T-helper 1 cell (primary cell): ENCODE measurements at places on chromosomes 5 and 9.

- DNase-seq: no peak
Measured at GRCh38 chr5:1488882-1489680, 34.7 kb downstream of the LPCAT1 start.

DNA sequence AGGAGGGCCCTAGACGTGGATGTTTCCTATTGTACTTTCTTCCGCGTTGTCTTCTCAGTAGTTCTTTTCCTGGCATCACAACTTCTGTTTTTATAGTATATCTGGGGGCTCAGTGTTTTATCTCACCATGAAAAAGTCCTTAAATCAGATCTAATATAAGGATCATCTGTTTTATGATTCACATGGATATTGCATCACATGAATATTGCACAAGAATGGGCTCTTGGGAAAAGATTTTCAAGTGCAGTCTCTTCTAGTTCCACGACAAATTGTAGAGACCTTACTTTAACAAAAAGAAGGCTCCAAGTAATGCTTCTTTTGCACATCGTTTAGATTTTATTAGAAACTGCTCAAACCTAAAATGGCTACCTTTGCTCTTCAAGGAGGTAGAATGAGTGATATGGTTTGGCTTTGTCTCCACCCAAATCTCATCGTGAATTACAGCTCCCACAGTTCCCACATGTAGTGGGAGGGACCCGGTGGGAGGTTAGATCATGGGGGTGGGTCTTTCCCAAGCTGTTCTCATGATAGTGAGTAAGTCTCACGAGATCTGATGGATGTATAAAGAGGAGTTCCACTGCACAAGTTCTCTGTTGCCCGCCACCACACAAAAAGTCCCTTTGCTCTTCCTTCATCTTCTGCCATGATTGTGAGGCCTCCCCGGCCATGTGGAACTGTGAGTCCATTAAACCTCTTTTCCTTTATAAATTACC, 53.7 kb upstream of the FAM120A start:
- no peak for DNase-seq

DNA sequence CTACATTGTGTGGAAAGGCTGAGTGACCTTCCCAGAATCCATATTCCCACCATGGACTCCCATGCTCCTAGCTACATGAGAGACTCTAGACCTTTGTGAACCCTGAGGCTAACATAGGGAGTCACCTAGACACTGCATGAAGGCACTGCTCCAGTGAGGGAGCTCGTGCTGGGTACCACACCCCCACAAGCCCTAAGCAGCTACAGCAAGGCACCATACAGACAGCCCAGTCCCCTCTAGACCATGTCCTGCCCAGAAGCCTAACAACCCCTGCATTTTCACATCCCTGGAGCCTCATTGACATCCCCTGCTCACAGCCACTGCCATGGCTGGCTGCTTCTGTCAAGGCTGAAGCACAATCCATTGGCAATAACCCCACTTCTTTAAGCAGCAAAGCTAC, 176.5 kb upstream of the CTNND2 start:
- no peak for DNase-seq

DNA sequence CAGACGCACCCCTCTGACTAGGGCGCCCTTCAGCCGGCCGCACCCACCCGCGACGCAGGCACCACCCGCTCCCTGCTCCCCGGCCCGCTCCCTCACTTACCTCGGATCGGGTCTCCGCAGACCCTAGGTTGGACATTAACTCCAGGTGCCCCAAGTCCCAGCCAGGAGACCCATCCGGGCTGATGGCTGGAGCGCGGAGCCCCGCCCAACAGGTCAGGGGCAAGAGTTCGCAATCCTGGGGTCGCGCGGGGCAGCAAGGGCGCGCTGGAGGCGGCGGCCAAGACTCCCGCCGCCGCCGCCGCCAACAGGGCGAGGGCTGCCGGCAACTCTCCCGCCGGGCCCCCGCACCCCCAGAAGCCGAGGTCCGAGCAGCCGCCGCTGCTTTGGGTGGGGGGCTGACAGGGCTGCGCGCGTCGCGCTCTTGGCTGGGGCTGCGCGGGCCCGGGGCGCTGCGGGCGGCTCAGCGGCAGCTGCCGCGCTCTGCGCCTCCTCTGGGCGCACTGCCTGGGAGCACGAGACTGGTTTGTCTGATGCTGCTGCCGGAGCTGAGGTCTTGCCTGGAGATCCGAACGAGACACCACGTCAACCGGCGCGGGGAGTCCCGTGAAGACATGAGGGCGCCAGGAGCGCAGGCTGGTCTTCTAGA, at the start of gene GDNF:
TSS of gene GDNF (minus strand) at position 635 of the 646 bp plus-strand sequence. CDS start 5,245 bp downstream, outside the sequence.
- no peak for DNase-seq

DNA sequence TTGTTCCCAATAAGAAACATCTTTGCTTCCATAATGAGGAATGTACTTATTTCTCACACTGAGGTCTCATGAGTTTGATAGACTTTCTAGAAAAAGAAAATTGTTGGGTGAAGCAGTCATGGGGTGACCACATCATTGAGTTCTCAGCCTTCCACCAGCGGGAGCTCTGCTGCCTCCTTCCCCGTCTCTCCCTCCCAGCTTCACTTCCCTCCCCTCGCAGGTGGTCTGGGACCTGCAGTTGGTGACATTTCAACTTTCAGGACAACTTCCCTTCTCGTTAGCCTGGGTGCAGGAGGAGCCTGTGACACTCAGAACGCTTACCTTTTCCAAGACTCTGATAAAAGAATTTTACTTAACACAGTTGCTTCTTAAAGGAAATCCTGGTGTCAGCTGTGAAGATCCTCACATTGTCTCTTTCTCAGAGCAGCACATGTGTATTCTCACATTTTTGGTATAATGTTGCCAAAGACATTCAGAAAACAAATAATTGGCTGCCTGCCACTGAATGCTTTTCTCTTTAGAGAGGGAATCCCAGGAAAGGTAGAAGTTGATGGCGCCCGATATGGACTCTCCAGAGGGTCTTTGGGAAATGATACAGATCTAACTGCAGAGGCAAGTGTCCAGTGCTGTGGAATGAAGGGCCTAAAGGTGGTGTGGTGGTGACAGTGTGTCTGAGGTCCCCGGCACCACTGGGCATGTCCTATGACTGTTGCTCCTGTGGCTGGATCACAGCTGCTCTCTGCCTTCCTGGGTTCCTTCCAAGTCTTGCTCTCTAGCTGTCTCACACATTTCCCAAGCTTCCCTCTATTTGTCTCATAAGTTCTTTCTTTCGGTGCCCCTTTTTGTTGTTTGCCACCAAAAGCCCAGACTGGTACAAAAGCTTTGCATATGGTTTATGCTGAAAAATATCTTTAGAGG, 238.1 kb downstream of the GAS1 start:
- no peak for DNase-seq

GRCh38 chr9:133428617-133429101, 6.5 kb downstream of the ADAMTS13 start:
- DNase-seq: no peak

GRCh38 chr9:128275198-128276007, at the start of gene GOLGA2:
Gene GOLGA2, minus strand, starts transcription at chr9:128276007. Its CDS starts 31 bp downstream, at chr9:128275976.
- DNase-seq: no peak

DNA sequence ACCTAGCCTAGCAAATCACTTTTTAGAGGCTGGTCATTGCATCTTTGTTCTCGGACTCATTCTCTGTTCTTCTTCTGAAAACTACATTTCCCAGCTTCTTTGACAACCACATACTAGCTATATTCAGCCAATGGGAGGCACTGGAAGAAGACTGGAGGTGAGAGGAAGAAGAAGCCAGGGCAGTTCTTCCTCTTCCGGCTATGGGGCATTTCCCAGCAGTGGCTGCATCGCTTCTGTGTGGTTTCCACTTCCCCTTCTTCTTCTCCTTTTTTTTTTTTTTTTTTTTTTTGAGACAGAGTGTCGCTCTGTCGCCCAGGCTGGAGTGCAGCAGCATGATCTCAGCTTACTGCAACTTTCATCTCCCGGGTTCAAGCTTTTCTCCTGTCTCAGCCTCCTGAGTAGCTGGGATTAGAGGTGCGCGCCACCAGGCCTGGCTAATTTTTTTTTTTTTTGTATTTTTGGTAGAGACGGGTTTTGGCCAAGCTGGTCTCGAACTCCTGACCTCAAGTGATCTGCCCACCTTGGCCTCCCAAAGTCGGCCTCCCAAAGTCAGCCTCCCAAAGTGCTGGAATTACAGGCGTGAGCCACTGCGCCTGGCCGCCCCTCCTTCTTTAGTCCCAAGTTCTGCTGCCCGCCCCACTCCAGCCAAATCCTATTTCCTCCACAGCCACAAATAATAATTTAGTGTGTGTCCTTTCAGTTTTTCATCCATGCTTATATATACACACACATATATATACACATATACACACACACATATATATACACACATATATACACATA, 6.9 kb upstream of the UBAP1 start:
- DNase-seq: no peak

DNA sequence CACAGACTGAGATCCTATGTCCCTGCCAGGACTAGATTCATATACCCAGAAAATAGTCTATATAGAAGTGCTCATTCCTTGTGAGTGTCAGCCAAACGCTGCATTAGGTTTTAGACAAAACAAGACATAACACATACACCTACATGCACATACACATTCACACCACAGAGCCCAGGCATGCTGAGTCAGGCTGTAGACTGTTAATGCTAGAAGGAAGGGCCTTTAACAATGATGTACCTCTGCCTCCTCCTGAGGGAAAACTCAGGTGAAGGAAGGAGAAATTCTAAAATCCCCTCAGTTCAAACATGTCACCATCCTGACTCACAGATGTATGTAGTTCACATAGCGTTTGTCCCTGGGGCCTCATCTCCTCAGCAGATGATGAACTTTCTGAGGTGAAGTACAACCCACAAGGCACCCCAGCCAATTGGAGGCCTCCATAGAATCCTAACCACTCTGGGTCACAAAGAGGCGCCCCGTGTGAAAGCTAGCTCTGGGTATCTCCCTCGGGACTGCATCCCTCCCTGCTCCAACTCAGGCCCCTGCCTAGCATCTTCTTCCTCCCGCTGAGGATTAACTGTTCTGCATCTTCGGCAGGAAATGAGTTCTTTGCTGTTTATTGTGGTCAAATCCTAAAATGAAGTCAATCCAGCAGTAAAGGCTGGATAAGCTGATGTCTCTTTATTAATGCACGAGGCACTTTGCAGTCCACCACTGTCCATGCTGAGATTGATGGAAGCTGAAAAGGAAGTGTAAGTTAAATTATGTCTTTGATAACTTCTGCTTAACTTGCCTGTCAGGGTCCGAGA, 40.8 kb upstream of the FSTL4 start:
- no peak for DNase-seq

GRCh38 chr5:116912221-116912620, 337.6 kb upstream of the SEMA6A start:
- no peak for DNase-seq

DNA sequence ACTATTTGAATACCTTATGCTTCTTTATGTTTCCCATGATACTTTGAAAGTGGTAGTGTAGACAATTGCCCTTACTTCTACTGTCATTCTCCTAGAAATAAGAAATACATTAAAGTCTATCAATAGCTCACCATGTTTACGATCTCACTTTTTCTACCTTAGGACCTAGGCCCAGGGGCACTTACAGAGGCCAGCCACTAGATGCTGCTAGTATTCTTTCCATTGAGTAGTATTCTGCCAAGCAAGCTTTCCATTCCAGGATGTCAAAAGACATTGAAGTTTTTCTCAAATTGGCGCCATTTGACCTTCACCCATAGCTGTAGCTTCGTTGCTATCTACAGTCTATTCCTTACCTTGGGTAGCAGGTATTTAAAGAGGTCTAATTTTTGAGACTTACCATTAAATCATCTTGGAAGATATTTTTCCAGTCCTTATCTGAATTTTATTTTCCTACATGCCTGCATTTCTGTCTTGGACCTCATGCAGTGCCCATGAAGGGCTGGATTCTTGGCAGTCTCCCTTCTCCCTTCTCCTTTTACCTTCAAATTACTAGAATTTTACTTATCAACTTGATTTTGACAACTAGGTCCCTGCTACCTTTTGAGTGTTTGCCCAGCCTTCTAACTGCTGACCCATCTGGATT, 246.0 kb upstream of the NUDT12 start:
- no peak for DNase-seq

DNA sequence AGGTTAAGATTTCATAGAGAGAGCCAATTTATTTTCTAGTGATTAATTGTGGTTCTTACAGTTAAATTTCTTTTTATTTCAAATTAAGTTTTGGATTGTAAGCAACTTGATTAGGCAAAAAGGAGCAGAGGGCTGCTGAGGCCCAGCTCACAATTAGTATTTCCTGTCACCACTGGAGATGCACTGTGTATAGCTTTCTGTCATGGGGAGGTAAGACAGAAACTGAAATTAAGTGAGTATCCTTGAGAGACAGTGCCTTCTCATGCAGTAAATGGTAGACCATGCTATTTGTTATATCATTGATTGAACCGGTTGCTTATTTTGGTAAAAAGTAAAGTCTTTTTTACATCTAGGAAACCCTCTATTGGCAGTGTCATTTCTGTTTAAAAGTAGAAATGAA, 190.7 kb downstream of the CCDC171 start:
- no peak for DNase-seq

GRCh38 chr5:43422143-43422542, 10.0 kb upstream of the CCL28 start:
- DNase-seq: no peak

GRCh38 chr5:158903006-158903405, 196.7 kb downstream of the EBF1 start:
- no peak for DNase-seq

DNA sequence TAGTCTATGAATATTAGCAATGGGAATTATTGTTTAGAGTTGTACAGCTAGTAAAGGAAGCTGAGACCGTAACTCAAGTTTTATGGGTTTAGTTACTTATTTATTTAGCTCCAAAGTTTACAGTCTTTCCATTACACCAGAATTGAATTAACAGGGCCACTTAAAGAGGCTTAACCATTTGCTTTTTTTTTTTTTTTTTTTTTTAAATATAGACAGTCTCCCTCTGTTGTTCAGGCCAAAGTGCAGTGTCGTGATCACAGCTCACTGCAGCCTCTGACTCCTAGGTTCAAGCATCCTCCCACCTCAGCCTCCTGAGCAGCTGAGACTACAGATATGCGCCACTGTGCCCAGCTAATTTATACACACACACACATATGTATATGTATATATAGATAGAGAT, 1.4 kb upstream of the TTC1 start:
- DNase-seq: no peak
